Ureter (tissue), 1 donor: ENCODE measurements at places on chromosomes 5 and 9. TPM values are rescaled to one million over a fixed set of nuclear protein-coding genes. Genes with fewer than 3 reads are reported as not detected.

CD274 gene
- total RNA-seq = 5.4 TPM

AIF1L gene
- 13.2 TPM for total RNA-seq

ADGRD2 gene
- total RNA-seq = 0.29 TPM

PCDHGA1 gene
- total RNA-seq = 0.57 TPM

DDX4 gene
- not detected for total RNA-seq

DNA sequence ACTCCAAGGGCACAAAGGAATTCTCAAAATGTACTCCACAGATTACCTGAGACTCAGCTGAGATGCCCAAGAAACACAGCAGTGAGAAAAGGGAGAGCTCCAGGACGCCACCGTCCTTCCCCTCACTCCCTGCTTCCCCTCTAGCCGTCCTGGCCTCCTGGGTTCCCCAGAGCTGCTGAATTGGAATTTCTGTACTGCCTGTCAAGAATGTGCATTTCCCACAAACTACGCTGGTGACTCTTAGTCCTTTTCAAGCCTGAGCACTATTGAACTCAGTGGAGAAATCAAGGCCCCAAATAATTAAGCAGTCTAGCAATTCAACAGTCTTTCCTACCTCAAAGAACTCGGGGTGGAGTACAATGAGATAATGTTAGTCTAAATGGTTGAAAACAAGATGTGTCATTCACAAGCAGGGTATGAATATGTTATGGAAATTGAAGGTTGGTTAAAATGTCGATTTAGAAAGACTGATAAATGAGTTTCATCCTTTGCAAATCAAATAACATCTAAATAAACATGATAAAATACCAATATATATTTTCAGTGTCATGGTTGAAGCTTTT is 153.2 kb downstream of the MED27 start:
- no peak for DNase-seq

DNA sequence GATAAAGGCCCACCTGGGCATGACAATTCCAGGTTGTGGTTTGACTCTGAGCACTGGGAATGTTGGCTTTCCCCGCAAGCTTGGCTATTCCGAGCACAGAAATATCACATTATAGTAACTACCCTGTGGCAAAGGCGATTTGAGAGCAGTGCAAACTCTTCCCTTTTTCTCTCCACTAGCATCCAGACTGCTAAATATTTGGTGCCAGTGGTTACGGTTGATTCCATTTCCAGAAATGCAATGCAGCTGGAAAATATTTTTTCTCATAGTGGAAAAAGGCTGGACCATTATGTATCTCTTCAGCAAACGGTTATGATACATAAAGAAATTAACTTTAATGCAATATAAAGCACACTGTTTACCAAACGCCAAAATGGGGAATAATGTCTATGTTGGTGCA is 158.0 kb downstream of the ENC1 start:
- no peak for DNase-seq

DNA sequence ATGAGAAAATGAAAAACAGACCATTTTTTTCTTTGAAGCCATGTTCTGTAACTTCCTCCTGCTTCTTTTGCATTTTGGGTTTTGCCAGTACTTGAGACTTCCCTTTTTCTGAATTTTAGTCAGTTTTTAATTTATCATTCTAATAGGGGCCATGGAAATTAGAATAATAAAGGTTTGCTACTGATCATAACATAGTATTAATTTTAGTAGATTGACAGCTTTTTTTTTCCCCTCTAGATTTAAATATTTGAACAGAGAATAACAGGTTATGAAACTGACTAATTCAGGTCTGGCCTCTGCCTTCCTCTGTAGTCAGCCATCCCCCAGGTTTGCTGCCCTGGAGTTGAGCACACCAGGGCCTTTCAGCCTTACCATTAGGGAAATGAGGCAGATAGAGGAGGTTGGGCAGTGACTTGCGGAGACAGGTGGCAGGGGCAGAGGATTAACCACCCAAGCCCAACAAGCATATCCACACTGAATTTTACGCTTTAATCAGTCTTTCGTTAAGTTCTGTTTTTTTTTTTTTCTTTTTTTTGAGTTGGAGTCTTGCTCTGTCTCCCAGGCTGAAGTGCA is 80.1 kb upstream of the TNFAIP8 start:
- no peak for DNase-seq

- DNase-seq = no peak
These were observed 102.2 kb upstream of the STC2 start for GRCh38 chr5:173430394-173430793.

DNA sequence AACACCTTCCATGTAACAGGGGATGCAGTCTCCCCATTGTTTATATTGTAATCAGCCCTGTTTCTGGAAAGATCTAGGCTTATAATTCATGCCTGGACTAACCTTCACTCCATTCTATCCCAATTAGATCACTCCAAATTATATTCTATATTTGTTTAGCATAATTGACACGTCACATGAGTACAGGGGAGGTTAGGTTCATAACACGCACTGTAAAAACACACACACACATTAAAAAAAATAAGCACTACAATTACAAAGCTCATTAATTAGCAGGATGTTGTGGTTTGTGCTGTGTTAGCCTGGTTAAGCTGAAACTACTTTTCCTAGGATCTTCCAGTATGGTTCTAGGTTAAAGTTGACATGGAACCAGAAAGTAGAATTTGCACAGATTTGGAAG is 126.0 kb downstream of the MLLT3 start:
- no peak for DNase-seq

GRCh38 chr9:89011683-89012082 is 20.4 kb downstream of the S1PR3 start:
- DNase-seq = no peak

DNA sequence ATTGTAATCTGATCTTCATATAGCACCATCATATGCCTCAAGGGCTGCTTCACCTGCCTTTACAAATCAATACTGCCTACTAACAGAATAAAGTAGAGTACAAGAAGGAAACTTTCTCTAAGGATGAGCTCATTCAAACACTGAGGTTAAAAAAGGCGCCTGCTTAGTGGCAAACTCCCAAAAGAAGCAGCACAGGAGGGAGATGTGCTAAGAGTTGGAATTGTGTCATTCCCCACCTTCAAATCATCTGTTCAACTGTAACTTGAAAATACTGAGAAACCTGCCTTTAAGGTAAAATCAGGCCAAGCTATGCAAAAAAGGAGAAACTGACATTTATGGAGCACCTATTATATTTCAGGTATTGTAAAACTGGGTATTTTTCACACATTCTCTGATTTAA is 560.6 kb downstream of the PTPRD start:
- no peak for DNase-seq

GRCh38 chr9:88322906-88323566 is 65.2 kb upstream of the SPIN1 start:
- no peak for DNase-seq

GRCh38 chr5:60259730-60260129 is 366.2 kb upstream of the PDE4D start:
- DNase-seq = no peak
